ENCODE measurements at places on chromosomes 12 and 14.

GRCh38 chr14:38108681-38109080, 99.0 kb upstream of the SSTR1 start:
- no peak for ATAC-seq

DNA sequence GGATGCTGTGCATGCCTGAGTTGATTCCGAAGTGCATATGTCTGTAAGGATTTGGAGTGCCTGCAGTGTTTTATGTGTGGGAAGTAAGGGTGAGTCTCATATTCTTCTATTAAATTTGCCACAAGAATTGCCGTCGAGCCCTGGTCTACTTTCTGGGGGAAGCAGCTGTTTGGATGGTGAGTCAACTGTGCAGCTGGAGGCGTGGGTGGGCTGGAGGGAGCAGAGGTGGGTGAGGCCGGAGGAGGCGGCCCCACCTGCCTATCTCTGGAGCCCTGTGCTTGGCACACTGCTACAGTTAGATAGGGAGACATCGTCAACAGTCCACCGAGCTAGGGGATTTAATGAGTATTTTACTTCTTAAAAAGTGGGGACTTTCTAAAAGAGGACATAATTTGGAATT, 9.7 kb downstream of the GLRX5 start:
- no peak for ATAC-seq

GRCh38 chr12:54160769-54161480, 27.9 kb downstream of the SMUG1 start:
- no peak for ATAC-seq

GRCh38 chr14:70086685-70087379, 101.9 kb downstream of the SLC8A3 start:
- ATAC-seq: no peak

DNA sequence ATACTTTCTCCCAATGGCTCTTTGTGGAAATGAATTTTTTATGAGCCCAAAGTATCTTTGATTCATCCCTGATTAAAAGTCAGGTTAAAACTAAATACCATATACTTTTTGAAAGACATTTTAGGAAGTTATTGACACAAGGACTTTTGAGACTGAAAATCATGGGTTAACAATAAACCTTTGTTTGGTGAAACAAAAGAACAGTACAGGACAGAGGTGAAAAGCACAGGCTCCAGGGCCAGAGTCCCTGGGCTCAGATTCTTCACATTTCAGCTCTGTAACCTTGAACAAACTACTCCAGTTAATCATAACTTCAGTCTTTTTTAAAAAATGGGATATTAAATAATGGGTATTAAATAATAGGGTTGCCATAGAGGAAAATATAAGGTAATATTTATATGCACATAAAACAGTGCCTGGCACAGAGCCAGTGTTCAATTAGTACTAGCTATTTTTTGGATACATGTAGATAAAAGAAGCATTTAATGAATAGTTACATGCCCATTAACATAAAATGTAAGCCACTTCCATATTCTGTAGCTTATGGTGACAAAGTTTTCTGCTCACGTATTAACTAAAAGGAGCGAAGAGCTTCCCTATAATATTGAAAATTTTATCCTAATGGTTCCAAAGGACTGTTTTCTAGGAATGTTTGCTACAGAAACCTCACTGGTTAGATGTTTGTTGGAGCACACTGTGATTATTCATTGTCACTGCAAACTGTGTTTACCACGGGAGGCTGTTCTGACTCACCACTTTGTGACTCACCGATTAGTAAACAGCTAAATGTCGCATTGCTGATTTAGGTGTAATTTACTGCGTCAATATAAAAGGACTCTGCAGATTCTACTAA, 255.4 kb downstream of the DAD1 start:
- ATAC-seq: no peak

- no peak for ATAC-seq
These were observed 6.7 kb downstream of the KRT81 start for GRCh38 chr12:52284562-52285171.

- peak; percentile 80 for ATAC-seq
These were observed 891.1 kb downstream of the TMEM121 start for GRCh38 chr14:106417224-106418049.

DNA sequence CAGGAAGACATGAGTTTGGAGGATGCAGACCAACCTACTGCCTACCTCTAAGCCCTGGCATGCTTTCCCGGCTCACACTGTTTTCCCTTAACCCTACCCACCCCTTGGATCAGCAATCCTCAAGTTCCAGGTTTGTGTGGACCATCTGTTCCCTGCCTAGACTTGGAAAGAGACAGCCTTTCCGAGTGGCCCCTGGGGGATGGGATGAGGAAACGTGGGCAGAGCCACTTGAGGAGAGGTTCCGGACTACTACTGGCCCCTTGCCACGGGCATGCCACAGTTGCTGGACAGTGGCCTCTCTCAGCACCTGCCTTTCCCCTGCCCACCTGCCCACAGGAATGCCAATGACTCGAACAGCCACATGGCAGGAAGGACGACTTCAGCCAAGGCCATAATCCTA, 135.9 kb downstream of the SLC15A4 start:
- ATAC-seq: no peak

DNA sequence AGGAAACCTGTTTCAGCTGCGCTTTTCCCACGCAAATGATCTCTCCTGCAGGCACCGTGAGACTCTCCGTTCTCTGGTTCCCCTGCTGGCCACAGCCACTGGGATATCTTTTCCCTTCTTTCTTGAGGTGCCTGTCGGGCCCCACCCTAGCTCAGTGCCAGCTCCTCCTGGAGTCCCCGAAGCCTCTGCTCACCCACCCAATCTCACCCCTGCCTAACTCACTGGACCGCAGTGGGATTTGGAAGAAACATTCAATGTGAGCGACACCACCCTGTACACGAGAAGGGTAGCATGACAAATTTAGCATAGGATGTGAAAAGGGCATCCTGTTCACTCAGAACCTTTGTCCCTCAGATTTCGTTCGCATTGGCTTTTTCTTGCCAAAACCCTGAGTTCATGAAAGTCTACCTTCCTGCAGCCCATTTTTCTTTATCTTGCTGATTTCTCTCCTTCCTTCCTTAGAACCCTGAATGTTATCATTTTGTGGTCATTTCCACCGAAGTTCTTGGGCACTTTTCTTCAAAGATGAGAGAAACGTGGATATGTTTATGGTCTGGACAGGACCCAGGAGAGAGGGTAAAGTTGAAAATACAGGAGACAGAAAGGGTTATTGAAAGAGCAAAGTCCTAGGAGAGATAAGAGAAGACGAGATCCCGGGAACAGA, 63.6 kb upstream of the ELK3 start:
- ATAC-seq: no peak

- no peak for ATAC-seq
These were observed 400 bp downstream of the ADCY6 start for GRCh38 chr12:48788524-48788853.

- no peak for ATAC-seq
These were observed 4.9 kb upstream of the MRPL52 start for GRCh38 chr14:22824711-22825359.

DNA sequence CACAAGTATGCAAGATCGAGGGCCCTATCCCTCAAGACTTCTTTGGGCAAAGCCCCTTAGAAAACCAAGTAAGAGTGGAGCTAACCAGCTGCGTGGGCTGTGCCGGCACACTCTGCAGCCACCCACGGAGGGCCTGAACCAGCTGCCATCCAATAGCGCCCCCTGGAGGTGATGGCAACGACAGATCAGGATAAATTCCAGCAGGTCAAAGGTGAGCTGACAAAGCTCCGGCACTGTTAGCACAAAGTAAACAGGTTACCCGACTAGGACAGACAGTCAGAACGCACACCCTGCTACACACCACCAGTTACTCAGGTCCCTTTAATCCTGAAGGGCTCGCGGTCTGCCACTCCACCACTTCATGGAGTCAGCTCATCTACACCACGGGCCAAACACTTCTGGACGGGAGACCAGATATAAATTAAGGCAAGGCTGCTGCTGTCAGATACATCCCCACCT, 4.9 kb downstream of the ZBTB39 start:
- ATAC-seq: no peak

GRCh38 chr14:90301122-90301521, 30.6 kb downstream of the NRDE2 start:
- no peak for ATAC-seq

GRCh38 chr14:23548351-23549318, 2.9 kb downstream of the ZFHX2 start:
- ATAC-seq: no peak

DNA sequence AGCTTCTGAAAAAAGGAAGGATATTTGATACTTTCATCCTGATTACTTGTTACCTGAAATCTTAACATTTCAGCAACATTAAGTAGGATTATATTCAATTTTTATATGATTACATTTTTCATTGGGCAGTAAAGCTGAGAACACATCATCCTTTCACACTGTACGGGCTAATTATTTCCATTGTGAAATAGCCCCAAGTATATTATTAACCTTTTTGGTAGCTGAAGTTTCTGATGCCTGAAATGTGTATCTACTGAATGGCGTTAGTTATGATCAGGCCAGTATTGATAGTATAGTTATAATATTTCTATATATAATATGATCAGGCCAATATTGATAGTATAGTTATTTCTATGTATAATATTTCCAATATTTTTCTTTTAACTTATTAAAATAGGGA, 10.1 kb downstream of the SPATS2 start:
- ATAC-seq: no peak

All from activated CD4-positive, CD25-positive, alpha-beta regulatory T cell treated with anti-CD3 and anti-CD28 coated beads, Interleukin-2, amount 50 U/mL, for 24 hours (primary cell).